ENCODE measurements at places on chromosomes 6 and 20. TPM values are rescaled to one million over a fixed set of nuclear protein-coding genes. Genes with fewer than 3 reads are reported as not detected.

The BHLHE23 gene
- not detected for total RNA-seq

The CTSZ gene
- 177 TPM for total RNA-seq

The TBXT gene
- not detected for total RNA-seq

The SAMHD1 gene
- 8.3 TPM for total RNA-seq

The TMEM151B gene
- not detected for total RNA-seq

The IBTK gene
- 15.0 TPM for total RNA-seq

The PPT2 gene
- 9.3 TPM for total RNA-seq

The UBE2J1 gene
- 14.8 TPM for total RNA-seq

The PRPH2 gene
- not detected for total RNA-seq

The PDE7B gene
- total RNA-seq, result 1.1 TPM

The ABCC10 gene
- total RNA-seq, result 7.3 TPM

The GNMT gene
- total RNA-seq, result not detected

The SLC9A8 gene
- total RNA-seq, result 8.0 TPM

The CCHCR1 gene
- 6.9 TPM for total RNA-seq

The VNN1 gene
- total RNA-seq, result 0.06 TPM

The TAF4 gene
- total RNA-seq, result 16.7 TPM

The RCAN2 gene
- total RNA-seq, result not detected

The PIM1 gene
- 17.4 TPM for total RNA-seq

The NRSN1 gene
- not detected for total RNA-seq

The KIF3B gene
- 22.5 TPM for total RNA-seq

The MDFI gene
- 0.74 TPM for total RNA-seq

The SLPI gene
- total RNA-seq, result 9.5 TPM

The HACE1 gene
- total RNA-seq, result 3.1 TPM

The TBX18 gene
- total RNA-seq, result 17.2 TPM

The CDYL gene
- total RNA-seq, result 30.4 TPM

The TCF15 gene
- not detected for total RNA-seq

The IMPG1 gene
- total RNA-seq, result not detected

The HEY2 gene
- total RNA-seq, result not detected

The MCCD1 gene
- not detected for total RNA-seq

The C6orf58 gene
- 0.33 TPM for total RNA-seq

The TMC2 gene
- not detected for total RNA-seq

The DDAH2 gene
- total RNA-seq, result 26.5 TPM

The GPR6 gene
- not detected for total RNA-seq

The EEF1A1 gene
- total RNA-seq, result 8,059 TPM

The TRAPPC3L gene
- not detected for total RNA-seq

The ANKRD66 gene
- not detected for total RNA-seq

The MYB gene
- 1.3 TPM for total RNA-seq

The BACH2 gene
- 0.33 TPM for total RNA-seq

The C6orf15 gene
- not detected for total RNA-seq

The SAPCD1 gene
- 3.7 TPM for total RNA-seq

The ME1 gene
- total RNA-seq, result 39.6 TPM

The LY6G6F gene
- total RNA-seq, result not detected

The DDO gene
- total RNA-seq, result 0.12 TPM

The CLIC1 gene
- 542 TPM for total RNA-seq

The SYNDIG1 gene
- 2.7 TPM for total RNA-seq

The MUCL3 gene
- not detected for total RNA-seq

The TRIM15 gene
- total RNA-seq, result not detected

The SLC22A16 gene
- total RNA-seq, result not detected

The SLC16A10 gene
- total RNA-seq, result 0.35 TPM

The SLC22A2 gene
- 0.23 TPM for total RNA-seq

The ZKSCAN4 gene
- total RNA-seq, result 2.1 TPM

The GJE1 gene
- not detected for total RNA-seq

The APOM gene
- total RNA-seq, result 2.9 TPM

The ELOVL4 gene
- total RNA-seq, result 1.6 TPM

The KPNA5 gene
- total RNA-seq, result 1.3 TPM

The ENPP5 gene
- total RNA-seq, result not detected

The AURKA gene
- 102 TPM for total RNA-seq

The CD24 gene
- total RNA-seq, result 180 TPM

The VGLL2 gene
- total RNA-seq, result not detected
